DND-41 (cell line): ENCODE measurements at places on chromosomes 1 and 21.

- no peak for DNase-seq
Observed at GRCh38 chr1:160975026-160975425, 20.4 kb upstream of the ITLN2 start.

DNA sequence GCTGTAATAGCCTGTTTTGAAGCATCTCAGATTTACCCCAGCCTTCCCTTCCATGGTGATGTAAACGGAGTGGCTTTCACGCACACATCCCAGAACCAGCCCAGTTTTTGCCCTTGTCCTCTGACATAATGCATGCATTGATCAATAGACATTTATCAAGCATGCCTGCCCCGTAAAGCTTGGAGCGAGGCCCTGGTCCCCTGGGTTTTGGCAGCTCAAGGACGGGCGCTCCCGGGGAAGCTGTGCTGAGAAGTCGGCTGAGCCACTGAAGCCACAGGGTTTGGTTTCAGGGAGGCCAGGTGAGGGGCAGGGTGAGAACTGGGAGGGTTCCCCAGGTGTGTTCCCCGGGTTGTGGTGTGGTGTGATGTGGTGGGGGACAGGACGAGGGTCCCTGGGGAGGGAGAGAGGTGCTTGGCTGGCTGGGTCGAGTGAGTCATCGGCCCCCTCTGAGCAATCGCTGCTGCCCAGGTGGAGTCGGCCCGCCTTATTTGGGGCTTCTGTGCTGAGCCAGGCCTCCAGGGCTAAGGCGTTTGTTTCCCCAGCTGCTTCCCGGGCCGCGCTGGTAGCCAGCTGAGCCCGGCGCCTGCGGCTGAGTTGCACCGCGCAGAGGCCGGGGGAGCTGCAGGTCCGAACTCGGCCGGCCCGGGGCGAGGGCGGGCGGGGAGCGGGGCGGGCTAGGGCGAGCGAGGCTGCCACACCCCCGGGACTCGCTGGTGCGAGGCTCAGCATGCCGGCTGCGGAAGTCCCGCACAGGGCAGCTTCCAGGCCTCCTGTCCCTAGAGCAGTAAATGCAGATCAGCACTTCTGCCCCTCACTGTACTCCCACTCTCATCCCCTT lies 23.6 kb downstream of the ATP2B4 start:
- DNase-seq: peak; percentile 82

GRCh38 chr1:163673759-163674151 lies 352.0 kb downstream of the NUF2 start:
- no peak for DNase-seq

- no peak for DNase-seq
Observed at GRCh38 chr1:242522996-242523718, 1.3 kb downstream of the PLD5 start.

GRCh38 chr1:178057912-178058534 lies 35.9 kb upstream of the RASAL2 start:
- DNase-seq: no peak

- DNase-seq: no peak
Observed at GRCh38 chr1:234925440-234926263, 203.0 kb downstream of the TOMM20 start.

DNA sequence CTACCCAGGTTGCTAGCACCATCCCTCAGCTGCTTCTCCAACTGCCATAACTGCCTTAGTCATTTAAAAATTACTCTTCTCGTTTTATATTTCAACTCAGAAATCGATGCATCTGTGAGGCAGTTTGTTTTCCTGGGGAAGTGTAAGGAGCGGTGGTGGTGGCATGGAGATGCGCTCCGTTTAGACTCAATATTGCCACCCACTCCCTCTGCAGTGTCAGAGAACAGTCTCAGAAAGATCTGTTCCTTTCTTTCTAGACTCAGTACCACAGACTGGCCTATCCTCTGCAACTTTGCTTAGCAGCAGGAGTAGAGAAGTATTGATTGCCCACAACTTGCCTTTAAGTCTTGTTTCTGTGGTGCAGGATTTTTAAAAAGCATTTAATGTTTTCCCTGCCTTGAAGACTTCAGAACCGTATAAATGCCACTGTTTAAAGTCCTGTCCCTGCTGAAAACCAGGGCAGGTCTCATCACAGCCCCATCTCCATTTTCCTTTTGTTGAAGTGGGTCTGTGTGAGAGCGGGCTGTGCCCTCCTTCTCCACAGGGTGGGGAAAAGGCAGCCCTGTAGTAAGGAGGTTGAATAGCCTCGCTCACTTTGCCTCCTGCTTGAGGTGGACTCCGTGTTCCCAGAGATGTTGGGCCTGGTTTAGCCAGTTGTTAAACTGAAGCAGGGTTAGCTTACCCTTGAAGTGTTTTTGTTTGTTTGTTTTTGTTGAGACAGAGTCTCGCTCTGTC lies 105.2 kb downstream of the NFIA start:
- no peak for DNase-seq

- DNase-seq: peak; percentile 48
Observed at GRCh38 chr1:234504969-234505768, 26.2 kb upstream of the TARBP1 start.

- no peak for DNase-seq
Observed at GRCh38 chr1:91729621-91730358, 156.2 kb downstream of the TGFBR3 start.

DNA sequence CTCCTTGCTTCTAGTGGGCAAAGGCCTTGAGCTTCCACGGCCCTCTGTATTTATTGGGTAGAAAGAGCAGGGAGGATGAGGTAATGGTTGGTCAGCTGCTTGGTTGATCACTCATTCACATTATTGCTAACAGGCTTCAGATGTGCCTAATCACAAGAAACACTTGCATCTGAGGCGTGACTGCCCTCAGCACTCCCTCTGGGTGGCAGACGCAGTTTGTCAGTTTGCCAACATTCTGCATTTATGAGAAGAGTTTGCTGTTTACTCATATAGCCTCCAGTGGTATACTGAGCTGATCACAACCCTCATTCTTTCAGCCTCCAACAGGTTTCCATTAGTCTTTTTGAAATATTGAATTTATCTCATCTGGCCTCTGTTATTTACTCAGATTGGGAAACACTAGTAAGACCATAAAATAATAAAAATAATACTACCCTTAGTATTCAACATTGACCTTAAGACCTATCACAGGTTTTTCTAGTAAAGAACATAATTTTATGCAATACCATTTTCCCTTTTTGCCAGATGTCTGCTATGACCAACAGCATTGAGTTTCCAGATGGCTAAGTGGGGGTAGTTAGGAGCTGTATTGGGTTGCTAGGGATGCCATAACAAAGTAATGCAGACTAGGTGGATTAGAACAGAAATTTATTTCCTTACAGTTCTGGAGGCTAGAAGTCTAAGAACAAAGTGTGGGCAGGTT lies 53.3 kb downstream of the PTGFR start:
- no peak for DNase-seq

GRCh38 chr1:109794319-109795132 lies 30.8 kb upstream of the EPS8L3 start:
- DNase-seq: no peak

GRCh38 chr1:233639611-233640010 lies 25.7 kb downstream of the KCNK1 start:
- DNase-seq: no peak

GRCh38 chr21:45408271-45408791 lies 3.4 kb downstream of the COL18A1 start:
- DNase-seq: no peak

GRCh38 chr1:68375919-68376318 lies 73.8 kb downstream of the RPE65 start:
- no peak for DNase-seq

DNA sequence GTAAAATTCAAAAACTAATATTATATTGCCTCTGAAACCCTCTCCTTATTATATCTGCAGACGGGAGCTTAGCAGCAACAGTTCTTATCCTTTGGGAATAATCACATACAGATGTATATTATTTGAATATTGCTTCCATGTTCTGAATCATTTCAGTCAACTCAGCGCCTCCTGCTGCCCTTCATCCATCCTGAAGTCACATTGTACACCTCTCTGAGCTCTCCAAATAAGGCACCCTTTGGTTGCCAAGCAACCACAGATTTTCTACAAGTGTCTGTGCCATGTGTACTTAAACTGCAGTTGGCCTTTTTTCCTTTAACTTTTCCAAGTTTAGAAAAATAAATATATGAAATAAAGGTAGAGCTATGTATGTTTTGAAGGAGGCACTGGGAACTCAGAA lies 384.3 kb downstream of the LRRIQ3 start:
- no peak for DNase-seq

GRCh38 chr1:209130886-209131285 lies 452.6 kb upstream of the CAMK1G start:
- no peak for DNase-seq

DNA sequence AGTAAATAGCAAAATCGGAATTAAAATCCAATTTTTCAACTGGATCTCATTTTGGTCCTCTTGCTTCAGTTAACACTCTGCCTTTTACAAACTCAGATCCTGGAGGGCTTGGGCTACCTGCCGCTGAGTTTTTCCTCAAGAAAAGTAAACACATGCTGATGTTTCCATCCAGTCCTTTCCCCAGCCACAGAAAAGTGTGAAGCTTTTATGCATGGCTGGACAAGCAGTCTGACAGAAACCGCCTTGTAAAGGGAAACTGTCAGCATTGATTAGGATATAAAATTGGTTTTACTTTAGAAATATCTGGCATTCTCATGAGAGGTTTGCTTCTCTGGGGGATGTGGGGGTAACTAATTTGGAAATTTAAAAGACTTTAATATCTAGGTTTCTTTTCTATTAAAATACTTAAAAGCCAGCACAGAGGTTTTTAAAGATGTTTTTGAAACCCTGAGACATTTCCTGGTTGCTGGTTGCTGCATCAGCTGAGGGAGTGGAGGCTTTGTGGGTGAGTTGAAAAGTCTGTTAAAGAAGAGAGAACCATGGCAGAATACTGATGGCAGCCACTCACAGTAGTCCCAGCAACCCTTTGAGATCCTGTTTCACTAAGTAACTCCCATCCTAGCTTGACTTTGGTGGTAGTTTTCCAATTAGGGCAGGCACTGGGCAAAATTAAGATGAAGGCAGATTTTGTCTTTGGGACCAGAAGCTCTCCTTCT lies 238.3 kb downstream of the PAPPA2 start:
- no peak for DNase-seq

GRCh38 chr1:234546890-234547788 lies 62.8 kb downstream of the IRF2BP2 start:
- no peak for DNase-seq

DNA sequence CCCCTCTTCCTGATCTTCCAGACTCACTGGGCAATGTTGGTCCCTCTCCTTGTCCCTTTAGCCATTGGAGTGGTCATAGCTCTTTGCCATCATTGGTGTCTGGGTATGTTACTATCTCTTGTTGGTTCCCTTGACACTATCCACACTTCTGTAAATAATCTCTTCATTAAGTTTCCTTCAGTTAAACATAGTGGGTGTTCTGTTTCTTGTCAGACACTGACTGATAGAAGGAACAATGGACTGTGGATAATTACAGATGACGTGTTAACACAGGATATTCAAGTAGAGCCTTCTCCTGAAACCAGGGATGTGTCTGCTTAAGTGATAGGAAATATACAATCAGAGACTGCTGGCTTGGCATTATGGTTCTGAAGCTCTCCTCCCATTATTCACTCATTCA lies 458.3 kb upstream of the USP24 start:
- DNase-seq: no peak

GRCh38 chr1:47324682-47325081 lies 8.9 kb upstream of the CMPK1 start:
- DNase-seq: no peak

DNA sequence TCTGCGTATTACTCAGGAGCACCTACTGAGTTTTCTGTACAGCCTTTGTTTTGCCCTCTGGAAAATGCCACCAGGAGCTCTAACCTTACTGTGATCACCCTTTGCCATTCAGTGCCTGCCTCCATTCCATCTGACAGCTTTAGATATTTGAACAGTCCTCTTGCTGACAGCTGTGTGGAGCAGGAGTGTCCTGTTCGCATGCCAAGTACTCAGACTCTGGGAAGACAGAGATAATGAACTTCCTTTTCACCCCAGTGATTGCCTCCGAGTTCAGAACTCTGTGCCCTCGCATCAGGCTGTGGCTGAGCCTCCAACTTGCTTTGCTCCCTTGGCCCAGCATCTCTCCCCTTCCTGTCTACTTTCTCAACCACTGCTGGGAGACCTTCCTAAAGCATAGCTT lies 74.0 kb downstream of the CACNA1E start:
- DNase-seq: no peak
